ENCODE measurements at places on chromosomes 12 and 14.

DNA sequence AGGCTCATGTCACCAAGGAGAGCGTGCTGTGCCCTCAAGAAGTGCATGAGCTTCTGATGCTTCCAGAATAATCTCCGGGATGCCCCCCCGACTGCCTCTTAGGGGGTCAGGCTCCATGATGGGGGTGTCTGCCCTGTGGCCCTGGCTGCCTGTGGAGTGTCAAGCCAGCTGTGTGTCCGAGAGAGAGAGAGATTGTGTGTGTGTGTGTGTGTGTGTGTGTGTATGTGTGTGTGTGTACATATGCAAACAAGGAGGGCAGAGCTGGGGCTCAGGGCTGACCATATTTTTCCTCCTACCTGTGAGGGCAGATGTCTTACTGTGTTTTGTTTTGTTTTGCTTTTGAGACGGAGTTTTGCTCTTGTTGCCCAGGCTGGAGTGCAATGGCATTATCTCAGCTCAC, 5.6 kb upstream of the ALDH2 start:
- no peak for DNase-seq

GRCh38 chr12:15698377-15698871, 90.8 kb downstream of the EPS8 start:
- DNase-seq, result no peak

GRCh38 chr14:80215756-80216581, 4.7 kb upstream of the DIO2 start:
- DNase-seq, result no peak

- DNase-seq, result no peak
These were observed 20.9 kb upstream of the ATP5MC2 start for GRCh38 chr12:53696655-53697331.

DNA sequence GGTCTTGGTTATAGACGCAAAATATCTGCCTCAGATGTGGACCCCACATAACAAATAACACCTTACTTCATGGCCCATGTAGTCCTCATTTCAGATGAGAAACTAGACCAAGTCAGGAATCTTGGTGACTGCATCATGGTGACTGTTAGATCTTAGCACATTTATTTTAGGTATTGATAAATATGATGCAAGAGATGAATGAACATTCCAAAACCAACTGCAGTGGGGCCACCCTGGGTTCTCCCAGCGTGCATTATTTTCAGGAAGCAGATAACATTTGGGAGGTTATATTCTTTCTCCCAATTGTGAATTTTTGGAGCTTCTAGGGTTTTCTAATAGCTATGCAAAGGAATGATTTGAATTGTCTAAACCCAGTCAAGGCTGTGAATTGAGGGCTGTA, 55.2 kb upstream of the PTGR2 start:
- DNase-seq, result no peak

GRCh38 chr12:91210144-91210543, 27.5 kb upstream of the DCN start:
- DNase-seq, result no peak

DNA sequence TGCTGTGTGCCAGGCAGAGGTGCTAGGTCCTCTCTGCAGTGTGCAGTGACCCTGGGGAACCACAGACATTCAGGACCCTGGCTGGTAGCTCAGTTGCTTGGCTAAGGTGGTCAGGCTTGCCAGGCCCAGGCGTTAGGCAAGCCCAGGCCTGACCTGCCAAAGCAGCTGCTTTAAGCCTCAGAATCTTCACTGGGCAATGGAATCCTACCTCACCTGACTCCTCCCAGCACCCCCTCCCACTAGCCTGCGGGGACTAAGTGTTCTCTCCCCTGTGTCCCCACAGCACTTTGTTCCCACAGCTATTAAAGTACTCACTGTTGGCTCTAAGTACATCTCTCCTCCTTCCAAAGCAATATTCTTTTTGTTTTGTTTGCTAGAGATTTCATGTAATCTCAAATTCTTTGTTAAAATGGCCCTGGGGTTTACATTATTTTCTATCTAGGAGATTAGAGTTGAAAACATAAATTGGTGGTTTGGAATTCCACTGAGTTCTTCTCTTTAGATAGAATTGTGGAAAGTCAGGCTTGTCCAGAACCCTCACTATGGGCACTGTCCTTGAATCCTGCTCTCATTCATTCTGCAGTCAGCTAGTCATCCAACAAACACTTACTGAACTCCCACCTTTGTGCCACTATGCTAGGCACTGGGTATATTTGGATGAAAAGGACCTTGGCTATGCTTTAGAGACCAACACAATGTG, 44.4 kb downstream of the DGLUCY start:
- no peak for DNase-seq

DNA sequence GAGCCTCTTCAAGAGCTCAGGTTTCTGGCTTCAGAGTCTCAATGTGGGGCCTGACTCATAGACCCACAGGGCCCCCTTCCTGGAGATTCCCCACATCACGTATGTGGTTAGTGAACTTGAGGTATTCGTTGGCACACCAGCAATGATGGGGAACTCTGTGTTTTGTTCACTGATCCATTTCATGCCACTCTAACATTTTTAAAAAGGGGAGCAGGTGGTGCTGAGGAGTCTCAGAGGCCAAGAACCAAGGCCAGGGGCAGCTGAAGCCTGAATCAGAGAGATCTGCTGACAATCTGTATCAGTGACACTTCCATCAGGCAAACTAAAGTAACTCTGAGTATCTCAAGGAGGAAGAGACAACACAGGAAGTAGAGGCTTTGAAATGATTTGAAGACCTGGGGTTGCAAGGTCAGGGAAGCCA, 323.4 kb downstream of the VRK1 start:
- DNase-seq, result no peak

GRCh38 chr12:64459394-64459891, 7.5 kb downstream of the TBK1 start:
- DNase-seq, result no peak

DNA sequence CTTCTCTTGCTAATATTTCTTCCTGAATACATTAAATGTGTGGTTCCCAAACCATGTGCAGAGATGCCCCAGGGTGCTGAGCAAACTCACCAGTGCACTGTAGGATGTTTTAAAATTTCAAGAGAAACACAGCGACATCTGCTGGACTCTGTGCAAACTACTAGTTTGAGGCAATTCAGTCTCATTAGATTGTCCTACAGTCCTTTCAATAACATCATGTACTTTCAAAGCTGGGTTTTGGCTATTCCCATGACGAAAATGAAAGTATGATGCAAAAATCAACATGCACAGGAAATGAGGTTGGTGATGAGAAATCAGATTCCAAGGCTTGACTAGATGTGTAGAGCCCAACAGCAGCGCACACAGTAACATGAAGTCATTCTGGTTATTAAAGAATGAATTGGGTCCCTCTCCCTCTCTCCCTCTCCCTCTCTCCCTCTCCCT, 66.3 kb downstream of the CLIP1 start:
- no peak for DNase-seq

DNA sequence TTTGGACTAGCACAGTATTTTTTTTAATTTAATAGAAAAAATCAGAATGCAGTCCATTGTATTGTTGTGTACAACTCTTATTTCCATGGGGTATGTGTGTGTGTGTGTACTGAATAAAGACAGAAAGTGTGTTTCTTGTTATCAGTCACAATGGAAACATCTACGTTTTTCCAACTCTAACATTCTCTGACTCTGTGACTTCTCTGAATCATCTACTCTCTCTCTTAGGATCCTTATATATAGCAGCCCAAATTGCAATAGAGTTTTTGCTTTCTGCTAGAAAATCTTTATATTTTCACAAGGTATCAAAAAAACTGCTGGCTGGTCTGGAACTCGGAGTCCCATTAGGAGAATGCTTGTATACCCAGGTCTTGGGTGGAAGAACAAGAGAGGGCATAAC, 138.9 kb upstream of the ARID2 start:
- DNase-seq, result no peak

GRCh38 chr14:54566410-54567223, at the start of gene SAMD4A:
SAMD4A (plus strand) TSS chr14:54567128; CDS start chr14:54567917, 789 bp downstream.
- DNase-seq, result peak; percentile 80

- DNase-seq, result no peak
These were observed 81.2 kb downstream of the RIMBP2 start for GRCh38 chr12:130634866-130635265.

- peak; percentile 41 for DNase-seq
These were observed 264.6 kb downstream of the ALG10 start for GRCh38 chr12:34286934-34287333.

- DNase-seq, result no peak
These were observed 50.6 kb downstream of the OTX2 start for GRCh38 chr14:56759633-56760032.

- DNase-seq, result no peak
These were observed 24.2 kb downstream of the GOLGA3 start for GRCh38 chr12:132804426-132804861.

- DNase-seq, result no peak
These were observed 28.8 kb upstream of the HMGA2 start for GRCh38 chr12:65795453-65795852.

DNA sequence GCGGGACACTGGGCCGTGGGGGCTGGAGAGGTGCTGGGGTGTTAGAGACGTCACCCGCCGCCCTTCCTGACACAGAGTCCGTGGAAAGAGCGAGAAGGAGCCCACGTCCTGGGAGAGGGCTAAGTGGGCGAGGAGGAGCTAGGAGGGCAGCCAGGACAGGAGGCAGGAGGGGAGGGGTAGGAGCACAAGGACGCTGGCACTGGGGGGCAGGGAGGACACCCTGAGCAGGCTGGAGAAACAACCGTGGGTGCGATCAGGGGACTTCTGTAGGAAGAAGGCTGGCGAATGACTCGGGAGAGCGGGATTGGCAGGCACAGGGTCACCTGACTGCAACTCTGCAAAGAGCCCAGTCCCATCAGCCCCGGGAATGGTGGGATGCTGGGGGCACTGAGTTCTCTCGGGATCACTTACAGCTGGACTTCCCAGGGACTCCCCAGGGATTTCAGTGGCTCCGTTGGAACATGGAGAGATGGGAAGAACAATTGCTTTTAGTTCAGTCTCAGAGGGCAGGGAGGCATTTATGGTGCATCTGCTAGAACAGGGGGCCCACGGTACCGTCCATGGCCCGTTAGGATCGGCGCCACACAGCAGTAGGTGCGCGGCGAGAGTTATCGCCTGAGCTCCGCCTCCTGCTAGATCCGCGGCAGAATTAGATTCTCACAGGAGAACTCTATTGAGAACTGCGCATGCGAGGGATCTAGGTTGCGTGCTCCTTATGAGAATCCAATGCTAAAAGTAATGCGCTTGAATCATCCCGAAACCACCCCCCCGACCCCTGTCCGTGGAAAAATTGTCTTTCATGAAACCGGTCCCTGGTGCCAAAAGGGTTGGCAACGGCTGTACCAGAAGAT, 24.3 kb downstream of the UBR7 start:
- DNase-seq, result no peak

DNA sequence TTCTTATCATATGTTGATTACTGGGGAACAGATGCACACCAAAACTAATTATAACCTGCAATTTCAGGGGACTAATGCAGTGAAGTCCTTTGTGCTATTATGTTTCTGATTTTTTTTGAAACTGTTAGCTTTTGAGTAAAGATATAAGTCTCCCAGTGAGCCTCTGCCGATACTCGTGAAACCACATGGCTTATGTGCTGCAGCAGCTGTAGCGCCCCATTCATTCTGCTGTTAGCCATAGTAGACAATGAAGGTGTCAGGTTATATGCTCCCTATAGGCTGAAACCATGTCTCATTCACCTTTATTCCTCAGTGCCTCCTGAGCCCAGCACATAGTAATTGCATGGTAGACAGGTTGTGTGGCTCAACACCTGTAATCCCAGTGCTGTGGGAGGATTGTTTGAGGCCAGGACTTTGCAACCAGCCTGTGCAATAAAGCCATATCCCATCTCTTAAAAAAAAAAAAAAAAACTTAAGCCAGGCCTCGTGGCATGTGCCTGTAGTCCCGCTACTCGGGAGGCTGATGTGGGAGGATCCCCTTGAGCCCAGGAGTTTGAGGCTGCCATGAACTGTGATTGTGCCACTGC, 25.0 kb downstream of the GOLGA5 start:
- DNase-seq, result no peak

GRCh38 chr14:55546212-55546874, 33.7 kb upstream of the KTN1 start:
- DNase-seq, result no peak

- DNase-seq, result peak; percentile 77
These were observed 834 bp downstream of the RASSF8 start for GRCh38 chr12:25959071-25959961.

GRCh38 chr12:109302358-109302757, 6.7 kb downstream of the FOXN4 start:
- DNase-seq, result no peak

GRCh38 chr12:15005064-15005463, 32.2 kb downstream of the PDE6H start:
- no peak for DNase-seq

GRCh38 chr14:68791078-68791901, 1.6 kb downstream of the ZFP36L1 start:
- no peak for DNase-seq

DNA sequence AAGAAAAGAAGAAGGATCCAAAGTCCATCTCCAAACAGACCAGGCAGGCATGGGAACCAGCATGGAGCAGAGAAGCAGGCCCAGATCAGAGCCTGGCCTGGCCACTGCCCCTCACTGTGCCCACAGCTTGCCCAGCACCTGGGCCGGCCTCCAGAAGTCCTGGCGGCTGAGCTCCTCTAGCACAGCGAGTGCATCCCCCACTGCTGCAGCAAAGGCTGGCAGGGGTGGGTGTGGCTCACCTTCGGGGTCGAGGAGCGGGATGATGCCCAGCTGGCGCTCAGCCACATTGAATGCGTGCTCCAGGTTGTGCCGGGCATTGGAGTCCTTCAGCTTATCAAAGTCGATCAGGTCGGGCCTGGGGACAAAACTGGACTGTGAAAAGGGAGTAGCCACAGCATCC, 78.7 kb downstream of the SPTB start:
- no peak for DNase-seq

GRCh38 chr14:65211341-65211987, 109.1 kb upstream of the MAX start:
- no peak for DNase-seq

GRCh38 chr14:65495196-65495595, 82.7 kb downstream of the FUT8 start:
- DNase-seq, result no peak

DNA sequence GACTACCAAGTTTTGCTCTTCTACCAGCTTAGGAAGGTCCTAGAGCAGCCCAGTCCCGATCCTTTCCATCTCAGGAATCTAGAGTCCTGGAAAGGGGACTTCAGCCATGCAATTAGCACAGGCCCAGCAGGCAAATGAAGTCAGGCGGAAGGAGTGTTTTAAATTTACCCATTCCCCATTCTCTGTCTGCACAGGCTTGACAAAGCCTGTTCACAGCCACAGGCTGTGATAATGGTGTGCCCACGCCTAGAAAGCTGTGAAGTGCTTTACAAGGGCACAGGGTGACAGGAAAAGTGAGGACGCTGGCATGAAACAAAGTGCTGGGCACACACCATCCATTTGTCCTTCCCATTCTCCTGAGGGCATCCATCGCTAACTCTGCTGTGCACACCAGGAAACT, 79.0 kb downstream of the PITPNM2 start:
- DNase-seq, result no peak

Measured in suprapubic skin (tissue), 4 donors.